Fibroblast of upper back skin (primary cell): ENCODE measurements at places on chromosomes 6 and 20.

DNA sequence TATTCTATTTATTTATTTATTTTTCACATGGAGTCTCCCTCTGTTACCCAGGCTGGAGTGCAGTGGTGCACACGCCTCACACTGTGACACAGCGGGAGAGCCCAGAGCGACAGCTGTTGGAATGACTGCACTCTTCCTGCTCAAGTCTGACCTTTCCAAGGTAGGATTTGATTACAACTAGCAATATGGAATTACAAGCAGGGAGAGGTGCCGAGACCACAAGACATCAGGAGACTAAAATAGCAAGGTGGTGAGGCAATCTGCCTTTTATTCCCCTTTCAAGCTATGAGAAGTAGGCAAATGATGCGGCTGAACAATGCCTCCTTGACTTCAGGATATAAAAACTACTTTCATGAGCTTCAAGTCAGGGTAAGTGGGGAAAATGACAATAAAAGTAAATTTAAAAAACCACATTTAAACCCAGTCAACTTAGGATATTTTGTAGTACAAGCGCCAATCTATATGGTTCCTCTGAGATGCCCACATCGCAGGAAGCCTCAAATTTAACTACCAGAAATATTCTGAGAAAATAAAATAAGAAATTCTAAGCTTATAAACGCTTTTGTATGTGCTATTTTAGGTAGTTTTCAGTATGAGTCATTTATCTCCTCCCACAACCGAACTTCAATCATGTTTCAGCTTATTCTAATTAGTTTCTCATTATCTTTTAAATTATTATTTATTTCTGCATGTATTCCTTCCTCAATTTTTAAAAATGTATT is 146.9 kb upstream of the SGK1 start:
- DNase-seq, result peak; percentile 85

DNA sequence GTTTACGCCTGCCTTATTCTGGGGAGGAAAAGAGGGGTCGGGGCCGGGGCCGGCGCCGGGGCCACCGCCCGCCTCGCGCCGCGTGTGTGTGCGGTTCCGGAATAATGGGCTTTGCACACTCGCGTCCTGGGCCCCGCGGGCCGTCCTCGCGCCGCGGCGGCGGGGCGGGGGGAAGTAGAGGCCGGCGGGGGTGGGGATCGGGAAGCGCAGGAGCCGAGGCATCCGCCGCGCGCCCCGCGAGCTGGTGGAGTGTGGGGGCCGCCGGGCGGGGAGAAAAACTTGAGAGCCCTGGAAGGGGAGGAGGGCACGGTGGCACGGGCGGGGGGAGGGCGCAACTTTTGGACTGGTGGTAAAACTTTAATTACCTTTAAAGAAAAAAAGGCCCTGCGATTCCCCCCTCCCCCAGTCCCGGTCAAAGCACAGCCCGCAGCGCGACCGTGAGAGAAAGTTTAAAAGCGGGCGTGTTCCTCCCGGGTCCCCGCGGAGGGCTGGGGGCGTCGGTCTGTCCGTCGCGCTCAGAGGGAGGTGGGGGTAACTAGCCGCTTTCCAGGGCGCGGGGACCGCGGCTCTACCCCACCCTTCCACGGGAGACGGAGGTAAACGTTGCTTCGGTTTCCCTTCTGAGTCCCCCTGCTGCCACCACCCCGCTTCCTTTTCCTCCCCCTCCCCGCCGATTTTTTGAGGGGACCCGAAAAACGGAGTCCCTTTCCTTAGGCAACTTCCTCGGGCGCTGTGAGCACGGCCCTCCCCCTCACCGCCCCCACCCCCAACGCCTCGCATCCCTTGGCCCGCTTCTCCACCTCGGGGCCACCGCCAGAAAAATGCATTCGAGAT is 1.9 kb downstream of the L3MBTL3 start:
- DNase-seq, result no peak

DNA sequence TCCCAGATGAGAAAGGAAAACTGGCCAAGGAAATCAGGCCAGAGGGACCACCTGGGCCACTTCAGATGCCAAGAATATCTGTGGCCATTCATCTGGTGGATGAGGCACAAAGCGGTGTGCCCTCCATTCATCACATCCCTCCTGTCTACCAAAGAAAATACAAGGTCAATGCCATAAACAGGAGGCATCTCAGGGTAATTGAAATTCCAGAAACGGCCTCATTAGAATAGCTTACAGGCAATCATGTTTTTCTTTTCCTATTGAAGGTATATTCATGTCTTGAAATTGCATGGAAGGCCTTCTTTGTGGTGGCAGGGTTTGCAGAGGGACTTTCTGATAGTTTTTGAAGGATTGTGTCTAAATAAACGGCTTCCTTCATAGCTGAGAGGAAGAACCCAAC is 578.3 kb downstream of the HAO1 start:
- no peak for DNase-seq

GRCh38 chr20:48096212-48096875 is 311.1 kb upstream of the SULF2 start:
- no peak for DNase-seq

DNA sequence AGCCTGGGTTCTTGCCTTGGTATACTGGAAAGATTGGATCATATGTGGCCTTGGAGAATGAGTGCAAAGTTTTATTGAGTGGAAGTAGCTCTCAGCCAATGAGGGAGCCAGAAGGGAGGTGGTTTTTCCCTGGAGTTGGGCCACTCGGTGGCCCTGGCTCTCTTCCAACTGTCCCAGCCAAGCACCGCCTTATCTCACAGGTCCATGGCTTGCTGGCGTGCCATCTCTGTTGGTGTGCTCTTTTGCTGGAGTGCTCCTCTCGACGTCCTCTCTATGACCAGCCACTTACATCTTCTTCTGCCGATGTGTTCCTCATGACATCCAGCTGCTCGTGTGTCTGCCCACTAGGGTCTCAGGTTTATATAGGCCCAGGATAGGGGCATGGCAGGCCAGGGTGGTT is 505.9 kb upstream of the SYNCRIP start:
- DNase-seq, result no peak

DNA sequence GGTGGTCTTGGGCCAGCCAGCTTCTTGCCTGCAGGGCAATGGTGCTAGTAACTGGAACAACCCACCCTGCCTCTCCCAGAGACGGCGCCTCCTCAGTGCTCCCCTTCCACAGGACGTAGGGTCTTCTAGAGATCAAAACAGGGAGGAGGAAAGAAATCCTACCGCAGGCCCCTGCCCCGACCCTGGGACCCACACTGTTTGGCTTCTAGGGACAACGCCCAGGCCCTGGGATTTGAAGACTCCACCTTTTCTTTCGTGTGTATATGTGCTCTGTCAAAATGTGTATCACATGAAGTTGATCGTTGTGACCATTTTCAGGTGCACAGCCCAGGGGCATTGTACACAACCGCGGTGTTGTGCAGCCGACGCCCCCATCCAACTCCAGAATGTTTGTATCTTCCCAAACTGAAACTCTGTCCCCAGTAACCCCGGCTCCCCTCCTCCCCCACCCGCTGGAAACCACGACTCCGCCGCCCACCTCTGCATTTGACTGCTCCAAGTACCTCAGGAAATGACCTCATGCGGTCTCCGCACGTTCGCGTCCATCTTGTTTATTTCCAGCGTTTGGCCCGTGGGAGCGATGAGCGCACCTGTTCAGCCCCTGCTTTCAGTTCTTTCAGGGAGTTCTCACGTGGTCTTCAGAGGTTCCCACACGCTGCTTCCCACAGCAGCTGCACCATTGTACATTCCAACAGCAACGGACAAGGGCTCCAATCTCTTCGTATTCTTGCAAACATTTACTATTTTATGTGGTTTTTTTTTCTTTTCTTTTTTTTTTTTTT is 3.4 kb upstream of the BHLHE23 start:
- DNase-seq, result no peak

- no peak for DNase-seq
These were observed 6.0 kb downstream of the CNPY3 start for GRCh38 chr6:42935322-42935721.

GRCh38 chr6:91941838-91942237 is 1355.0 kb upstream of the MAP3K7 start:
- no peak for DNase-seq

- DNase-seq, result no peak
These were observed 59.8 kb downstream of the SHPRH start for GRCh38 chr6:145904391-145904790.

DNA sequence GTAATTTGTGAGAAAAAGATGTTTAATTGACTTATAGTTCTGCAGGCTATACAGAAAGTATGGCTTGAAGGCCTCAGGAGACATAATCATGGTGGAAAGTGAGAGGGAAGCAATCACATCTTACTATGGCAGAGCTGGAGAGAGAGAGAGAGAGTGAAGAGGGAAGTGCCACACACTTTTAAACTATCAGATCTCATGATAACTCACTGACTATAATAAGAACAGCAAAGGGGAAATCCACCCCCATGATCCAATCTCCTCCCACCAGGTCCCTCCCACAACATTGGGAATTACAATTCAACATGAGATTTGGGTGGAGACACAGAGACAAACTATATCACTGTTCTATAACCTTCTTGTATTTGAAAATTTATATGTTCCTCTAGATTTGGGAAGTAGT is 117.2 kb upstream of the BMP5 start:
- no peak for DNase-seq

- peak; percentile 18 for DNase-seq
These were observed 7.3 kb upstream of the GFRA4 start for GRCh38 chr20:3670511-3670910.

DNA sequence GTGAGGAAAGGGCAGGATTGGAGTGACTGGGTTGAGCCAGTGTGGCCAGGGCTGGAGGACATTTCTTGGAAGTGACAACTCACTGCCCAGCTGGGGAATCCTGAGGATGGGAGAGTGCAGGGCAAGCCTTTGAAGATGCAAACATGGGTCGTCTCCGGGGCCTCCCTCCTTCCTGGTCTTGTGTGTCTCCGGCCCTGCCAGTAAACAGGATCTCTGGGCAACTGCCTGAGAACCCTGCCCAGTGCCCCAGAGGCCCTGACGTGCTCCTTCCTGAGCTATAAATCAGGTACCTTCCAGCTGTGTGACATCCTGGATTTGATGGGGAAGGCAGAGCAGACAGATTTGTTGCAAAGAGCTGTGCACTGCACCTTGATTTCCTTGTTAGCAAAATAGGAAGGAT is 12.9 kb upstream of the TCF15 start:
- DNase-seq, result no peak

GRCh38 chr6:31907158-31907813 is 5.4 kb upstream of the ZBTB12 start:
- DNase-seq, result peak; percentile 76

- no peak for DNase-seq
These were observed 57.7 kb downstream of the RBM38 start for GRCh38 chr20:57448764-57449354.

- DNase-seq, result no peak
These were observed 36.7 kb upstream of the GMPR start for GRCh38 chr6:16201706-16202105.

DNA sequence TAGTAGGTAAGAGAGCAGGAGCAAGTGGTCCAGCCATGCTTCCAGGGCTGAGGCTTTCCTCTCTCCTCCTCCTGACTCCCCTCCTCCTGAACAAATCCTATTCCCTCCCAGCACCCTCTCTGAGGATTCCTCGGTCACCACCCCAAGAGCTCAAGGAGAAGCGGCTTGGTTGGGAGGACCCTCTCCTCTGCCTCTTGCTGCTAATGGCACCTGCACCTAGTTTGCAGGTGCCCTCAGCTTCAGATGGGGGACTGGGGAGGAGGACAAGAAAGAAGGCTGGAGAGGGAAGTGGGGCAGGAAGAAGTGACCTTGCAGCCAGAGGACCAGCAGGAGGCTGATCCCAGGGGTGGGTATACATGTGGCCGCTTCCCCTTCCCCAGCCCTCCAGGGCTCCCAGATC is 17.5 kb downstream of the NCR2 start:
- DNase-seq, result no peak

DNA sequence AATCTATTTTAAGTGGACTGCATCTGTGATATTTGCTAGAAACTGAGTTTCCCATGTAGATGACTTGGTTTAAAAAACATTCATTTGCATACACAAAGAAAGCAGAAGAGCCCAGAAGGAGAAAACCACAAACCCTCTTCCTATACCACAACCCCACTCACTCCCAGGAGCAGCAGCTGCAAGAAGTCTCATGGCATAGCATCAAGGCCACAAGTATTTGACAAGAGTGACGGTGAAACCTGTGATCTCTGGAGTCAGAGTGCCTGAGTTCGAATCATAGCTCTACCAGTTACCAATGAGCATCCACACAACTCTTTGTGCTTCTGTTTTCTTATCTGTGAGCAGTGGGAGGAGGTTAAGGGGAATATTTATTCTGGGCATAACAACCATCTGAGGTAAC is 44.7 kb upstream of the SIRPG start:
- no peak for DNase-seq

- DNase-seq, result no peak
These were observed 647.6 kb upstream of the FLRT3 start for GRCh38 chr20:14984768-14985622.

DNA sequence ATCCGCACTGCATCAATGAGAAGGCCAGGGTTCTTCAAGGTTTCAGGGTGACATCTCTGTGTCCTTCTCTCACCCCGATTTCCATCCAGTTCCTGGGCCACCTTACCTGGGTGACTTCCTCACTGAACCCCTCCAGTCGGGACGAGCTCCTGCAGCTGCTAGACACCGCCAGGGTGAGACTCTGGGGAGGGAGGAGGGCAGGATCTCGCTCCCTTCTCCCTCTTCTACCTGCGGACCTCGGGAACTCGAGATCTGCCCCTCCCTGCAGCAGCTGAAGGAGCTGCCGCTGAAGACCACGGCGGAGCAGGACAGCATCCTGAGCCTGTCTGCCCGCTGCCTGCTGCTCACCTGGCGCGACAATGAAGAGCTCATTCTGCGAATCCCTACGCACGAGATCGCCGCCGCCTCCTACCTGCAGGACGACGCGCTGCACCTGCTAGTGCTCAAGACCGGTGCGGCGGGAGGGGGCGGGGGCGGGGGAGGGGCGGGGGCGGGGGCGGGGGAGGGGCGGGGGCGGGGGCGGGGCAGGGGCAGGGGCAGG is 7.5 kb downstream of the CCM2L start:
- no peak for DNase-seq

DNA sequence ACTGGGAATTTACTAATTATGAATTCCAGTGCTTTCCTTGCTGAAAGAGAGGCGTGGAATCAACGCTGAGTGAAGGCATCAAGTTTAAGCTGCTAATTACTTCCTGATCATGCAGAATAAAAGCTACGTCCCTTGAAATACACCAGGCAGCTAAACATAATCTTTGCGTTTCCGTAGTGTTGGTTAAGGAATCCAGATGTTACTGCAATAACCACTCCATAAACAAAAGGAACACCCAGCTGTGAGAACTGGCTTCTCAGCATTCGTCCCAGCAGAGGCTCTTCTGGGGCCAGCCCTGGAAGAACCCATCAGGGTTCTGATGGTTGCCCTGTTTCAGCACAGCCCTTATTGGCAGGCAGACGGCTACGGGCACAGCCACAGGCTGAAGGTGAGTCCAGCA is 111.4 kb downstream of the CDH26 start:
- no peak for DNase-seq

- DNase-seq, result no peak
These were observed 44.7 kb downstream of the RSPH3 start for GRCh38 chr6:158955255-158955654.

GRCh38 chr6:30219244-30219643 is 6.0 kb upstream of the TRIM26 start:
- peak; percentile 54 for DNase-seq

GRCh38 chr6:148435386-148435785 is 92.7 kb downstream of the SASH1 start:
- DNase-seq, result peak; percentile 40

- no peak for DNase-seq
These were observed 384.3 kb downstream of the CDC5L start for GRCh38 chr6:44771647-44772415.
